Erythroblast (primary cell): ENCODE measurements at places on chromosomes 3 and 15.

GRCh38 chr15:38528294-38528693, 36.3 kb downstream of the RASGRP1 start:
- no peak for DNase-seq

- DNase-seq: no peak
Measured at GRCh38 chr15:72358650-72359171, 17.1 kb downstream of the HEXA start.

DNA sequence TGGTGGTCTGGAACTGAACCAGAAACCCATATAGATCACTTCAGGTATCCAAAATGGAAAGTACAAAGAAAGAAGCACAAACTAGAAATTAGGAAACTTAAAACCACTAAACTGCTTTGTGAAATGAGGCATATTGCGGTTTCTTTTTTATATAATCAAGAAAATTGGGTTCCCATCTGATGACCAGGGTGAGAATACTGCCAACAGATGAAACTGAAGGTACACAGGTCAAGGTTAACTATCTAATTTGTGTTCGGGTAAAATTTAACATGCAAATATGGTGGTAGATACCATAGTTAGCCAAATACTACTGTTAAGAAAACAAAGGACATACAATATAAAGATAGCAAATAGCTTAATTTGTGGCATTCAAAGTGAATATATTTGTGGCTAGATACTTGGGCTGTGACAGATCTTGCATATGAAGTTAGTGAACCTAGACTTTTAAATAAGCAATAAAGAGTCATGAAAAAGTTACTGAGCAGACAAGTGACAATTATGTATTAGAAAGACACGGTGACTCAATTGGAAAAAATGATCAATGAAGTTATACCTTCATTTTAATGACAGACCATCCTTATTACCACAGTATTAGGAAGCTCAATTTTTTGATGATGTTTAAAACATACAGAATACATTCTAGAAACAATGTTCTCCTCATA, 127.4 kb downstream of the NR2E3 start:
- no peak for DNase-seq

DNA sequence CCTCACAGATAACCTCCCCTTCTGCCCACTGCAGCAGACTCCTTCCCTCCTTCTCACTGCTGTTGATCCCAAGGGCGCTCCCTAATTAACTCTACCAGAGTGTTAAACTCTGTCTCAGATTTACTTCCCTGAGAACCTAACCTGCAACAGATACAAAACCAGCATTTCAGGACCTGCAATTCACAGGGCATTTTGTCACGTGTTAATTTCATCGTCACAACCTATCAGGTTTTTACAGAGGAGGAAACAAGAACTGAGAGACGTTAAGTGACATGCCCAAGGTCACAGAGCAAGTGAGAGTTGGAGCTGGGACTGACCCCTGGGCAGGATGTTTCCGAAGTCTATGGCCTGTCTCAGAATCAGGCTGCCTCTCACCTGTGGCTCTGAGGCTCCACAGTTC, 223.9 kb downstream of the UACA start:
- no peak for DNase-seq

GRCh38 chr3:16329036-16329825, 64.2 kb downstream of the OXNAD1 start:
- DNase-seq: peak; percentile 9

- no peak for DNase-seq
Measured at GRCh38 chr3:159765030-159765859, 223.4 kb upstream of the IL12A start.

DNA sequence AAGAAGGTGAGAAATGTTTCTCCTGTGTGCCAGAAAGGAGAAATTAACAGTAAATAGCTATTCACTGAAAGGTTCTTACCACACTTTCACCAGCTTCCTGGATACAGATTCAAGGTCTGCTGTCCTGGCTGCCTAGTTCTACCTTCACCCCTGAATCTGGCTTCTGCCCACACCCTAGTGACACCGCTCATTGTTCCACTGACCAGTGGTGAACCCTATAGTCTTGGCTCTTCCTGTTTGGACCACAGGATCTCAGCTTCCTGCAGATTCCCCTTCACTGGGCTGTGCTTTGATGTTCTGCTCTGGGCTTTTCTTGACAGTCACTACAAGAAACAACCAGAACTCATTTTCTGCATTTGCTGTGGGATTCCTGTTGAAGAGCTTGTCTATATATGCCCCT, 250.0 kb downstream of the XXYLT1 start:
- DNase-seq: no peak
